Cortex of kidney (tissue), 1 donor: ENCODE measurements at places on chromosomes 11 and 22.

- DNase-seq, result no peak
Measured at GRCh38 chr11:124605719-124606118, 5.5 kb upstream of the PANX3 start.

DNA sequence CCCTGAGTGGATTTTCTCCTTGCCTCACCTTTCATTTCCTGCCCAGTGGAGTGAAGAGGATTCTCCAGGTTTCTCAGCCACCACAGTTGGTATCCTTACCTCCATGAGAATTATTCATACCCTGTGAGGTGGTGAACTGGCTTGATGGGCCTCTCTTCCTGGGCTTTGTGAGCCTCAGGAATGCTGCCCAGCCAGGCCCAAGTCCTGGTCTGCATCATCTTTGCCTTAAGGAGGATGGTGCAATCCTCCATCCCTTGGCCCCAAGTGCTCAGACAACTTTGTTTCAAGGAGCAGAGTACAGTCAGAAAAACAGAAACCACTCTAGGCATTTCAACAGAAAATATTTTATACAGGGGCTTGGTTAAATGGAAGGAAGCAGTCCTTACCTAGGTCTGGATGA is 114.2 kb upstream of the CADM1 start:
- no peak for DNase-seq

GRCh38 chr11:124756033-124756752 is 4.1 kb upstream of the VSIG2 start:
- DNase-seq, result no peak

GRCh38 chr11:2913776-2914175 is 15.4 kb downstream of the PHLDA2 start:
- DNase-seq, result no peak

DNA sequence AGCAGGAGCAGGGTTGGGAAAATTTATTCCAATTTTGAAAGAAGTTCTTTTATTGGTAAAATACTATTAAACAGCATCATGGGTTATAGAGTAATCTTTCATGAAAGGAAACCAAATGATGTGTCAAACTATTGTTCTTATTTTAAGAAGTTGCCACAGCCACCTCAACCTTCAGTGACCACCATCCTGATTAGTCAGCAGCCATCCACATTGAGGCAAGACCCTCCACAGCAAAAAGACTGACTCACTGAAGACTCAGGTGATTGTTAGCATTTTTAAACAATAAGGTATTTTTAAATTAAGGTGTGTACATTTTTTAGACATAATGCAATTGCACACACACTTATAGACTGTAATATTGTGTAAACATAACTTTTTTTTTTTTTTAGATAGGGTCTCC is 3.7 kb upstream of the HEPHL1 start:
- DNase-seq, result no peak

- DNase-seq, result no peak
Measured at GRCh38 chr11:12223771-12224536, 113.6 kb downstream of the MICAL2 start.

GRCh38 chr11:8288824-8289491 is 25.3 kb upstream of the LMO1 start:
- DNase-seq, result no peak
